GM04503 (cell line): ENCODE measurements at places on chromosomes 12 and 14.
A peak's percentile ranks its signal among the peaks of the same experiment; 100 is the strongest.

GRCh38 chr12:115118177-115118724 lies 434.3 kb upstream of the TBX3 start:
- no peak for DNase-seq

DNA sequence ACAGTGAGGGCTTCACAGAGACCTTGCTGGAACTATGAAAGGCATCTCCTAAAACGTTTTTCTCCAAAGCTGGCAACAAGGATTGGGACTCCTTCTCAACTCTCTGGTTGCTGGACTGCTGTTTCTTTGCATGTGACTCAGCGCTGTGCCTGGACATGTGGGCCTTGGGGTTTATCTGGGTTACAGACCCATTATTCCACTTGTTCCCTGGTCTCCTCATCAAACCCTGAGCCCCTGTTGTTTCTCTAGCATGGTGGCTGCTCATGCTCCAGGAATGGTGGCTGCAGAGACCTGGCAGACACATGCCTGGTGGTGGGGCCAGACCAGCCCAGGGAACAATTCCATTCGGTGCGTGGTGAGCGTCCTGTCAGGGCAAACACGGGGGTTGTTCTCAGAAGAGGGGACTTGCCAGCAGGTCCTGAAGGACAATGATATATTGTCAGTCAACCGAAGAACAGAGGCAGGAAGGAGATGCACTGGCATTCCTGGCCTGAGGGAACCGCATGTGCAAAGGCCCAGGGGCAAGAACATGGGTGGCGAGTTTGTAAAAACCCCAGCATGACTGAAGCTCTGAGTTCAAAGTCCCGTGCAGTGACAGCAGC lies 320.1 kb upstream of the RTL1 start:
- DNase-seq, result no peak

DNA sequence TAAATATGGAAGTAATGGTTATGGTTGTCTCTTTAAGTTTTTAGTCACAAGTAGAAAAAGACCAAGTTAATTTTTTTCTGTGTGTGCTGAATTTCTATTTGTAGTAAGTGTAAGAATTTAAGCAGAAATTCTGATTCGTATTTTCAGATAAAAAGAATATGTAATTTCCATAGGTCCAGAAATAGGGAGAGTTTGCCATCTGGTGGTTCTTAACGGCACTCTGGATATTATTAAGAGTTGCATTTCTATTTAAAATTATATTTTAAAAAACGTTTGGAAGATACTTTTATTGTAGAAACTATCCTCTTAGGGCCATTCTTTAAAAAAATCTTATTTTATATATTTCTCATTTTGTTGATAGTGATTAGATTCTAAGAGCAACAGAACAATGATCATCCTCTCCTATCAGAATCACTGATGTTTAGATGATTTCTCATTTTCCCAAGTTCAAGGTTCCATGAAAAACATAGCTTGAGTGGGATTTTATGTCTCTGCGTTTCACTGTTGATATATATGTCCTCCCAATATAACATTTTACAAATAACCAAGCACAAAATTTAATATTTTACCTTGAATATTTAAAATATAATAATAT lies 88.3 kb downstream of the LRRK2 start:
- no peak for DNase-seq

DNA sequence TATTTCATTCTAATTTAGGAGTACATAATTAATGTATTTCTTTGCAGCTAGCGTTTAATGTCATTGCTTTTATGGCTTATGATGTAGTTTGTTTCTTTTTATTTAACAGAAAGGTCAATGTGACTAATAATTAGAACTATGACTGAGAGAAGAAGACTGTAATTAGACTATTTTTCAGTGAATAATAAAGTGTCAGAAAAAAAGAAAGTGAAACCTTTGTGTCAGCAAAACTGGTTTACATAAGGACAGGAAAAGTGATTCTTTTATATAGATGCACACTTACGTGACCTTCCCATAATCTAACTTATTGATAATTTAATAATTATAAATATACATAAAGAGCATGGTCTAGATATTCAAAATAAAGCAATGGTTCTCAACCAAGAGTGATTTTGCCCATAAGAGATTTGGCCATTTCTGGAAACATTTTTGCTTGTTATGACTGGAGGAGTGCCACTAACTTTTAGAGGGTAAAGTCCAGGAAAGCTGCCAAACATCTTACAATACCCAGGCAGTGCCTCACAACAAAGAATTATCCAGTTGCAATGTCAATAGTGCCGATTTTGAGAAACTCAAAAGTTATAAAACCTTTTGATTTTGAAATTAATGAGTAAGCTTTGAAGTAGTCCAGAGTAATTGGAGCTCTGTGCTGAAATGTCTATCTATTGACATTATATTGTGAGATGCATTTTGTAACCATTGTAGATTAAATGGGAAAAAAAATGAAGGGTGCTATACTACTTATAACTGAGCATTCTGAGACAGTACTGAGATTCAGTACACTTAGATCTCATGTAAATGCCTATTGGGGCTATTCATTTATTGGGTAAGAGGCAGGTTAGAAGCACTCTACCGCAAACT lies 227.1 kb downstream of the C12orf50 start:
- DNase-seq, result no peak

DNA sequence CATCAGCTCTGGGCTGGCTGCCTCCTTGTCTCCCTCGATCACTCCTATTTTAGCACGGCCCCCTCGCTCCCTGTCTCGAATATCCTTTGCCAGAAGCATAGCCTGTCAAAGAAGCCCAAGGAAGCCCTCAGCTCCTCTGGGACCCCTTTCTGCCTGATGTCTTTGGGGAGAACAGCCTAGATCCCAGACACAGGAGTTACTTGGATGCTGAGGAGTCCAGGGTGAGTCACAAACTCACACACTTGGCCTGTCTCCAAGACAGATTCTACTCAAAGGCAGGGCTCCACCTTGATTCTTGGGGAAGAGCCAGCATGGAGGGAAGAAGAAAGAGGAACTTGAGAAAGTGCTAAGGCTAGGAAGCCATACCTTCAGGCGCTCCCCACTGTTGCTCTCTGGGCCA lies 8.1 kb downstream of the AVIL start:
- DNase-seq, result no peak

GRCh38 chr12:39505023-39505422 lies 62.1 kb upstream of the KIF21A start:
- no peak for DNase-seq

- DNase-seq, result no peak
These were observed 8.2 kb downstream of the TESC start for GRCh38 chr12:117090816-117091711.

- no peak for DNase-seq
These were observed 143.0 kb upstream of the CPNE8 start for GRCh38 chr12:39048395-39048794.

GRCh38 chr14:79483477-79484388 lies 727.6 kb downstream of the DIO2 start:
- DNase-seq, result no peak

GRCh38 chr14:69073915-69074314 lies 79.0 kb downstream of the DCAF5 start:
- DNase-seq, result no peak

- DNase-seq, result no peak
These were observed 34.6 kb downstream of the MTHFD1 start for GRCh38 chr14:64422756-64423155.

DNA sequence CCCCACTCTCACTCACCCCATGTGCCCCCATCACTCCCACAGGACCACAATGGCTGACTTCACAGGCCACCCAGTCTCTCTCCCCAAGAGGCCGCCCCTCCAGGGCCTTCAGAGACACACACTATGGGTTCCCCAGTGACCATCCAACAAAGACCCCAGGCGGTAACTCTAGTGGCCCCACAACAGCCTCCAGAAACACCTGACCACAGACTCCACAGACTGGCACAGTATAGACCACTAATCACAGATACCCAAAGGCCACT lies 3.0 kb downstream of the ZNF605 start:
- no peak for DNase-seq

GRCh38 chr14:51457843-51458562 lies 193.7 kb upstream of the FRMD6 start:
- no peak for DNase-seq

DNA sequence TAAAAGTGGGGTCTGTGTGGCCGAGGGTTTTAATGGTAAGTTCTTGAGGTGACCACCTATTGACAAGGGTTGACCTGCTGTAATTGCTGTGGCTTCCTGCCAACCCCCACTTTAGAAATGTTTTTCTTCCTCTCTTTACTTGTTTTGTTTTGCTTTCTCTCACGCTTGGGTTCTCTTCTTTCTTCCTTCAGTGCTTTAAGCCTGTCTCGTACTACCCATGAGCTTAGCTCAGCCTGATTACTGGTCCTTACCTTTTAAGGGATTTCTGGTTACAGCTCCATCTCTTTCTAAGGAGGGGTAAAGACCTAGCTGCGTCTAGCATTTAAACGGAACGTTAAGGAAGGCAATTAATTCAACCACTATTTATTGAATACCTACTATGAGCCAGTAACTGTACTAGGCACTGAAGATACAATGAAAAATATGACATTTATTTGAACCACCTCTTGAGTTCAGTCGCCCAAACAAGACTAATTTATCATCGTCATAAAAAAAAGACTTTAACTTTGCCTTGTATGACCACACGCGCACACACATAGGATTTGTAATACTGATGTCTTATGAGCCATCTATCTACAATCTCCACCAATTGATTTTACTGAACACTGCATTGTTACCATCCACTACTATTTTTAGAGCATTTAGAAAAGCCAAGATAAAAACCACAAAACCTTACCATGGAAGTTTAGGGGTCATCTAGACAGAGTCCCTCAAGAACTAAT lies 888 bp upstream of the PPP1R12A start:
- DNase-seq, result no peak

- no peak for DNase-seq
These were observed 234.8 kb downstream of the ZFP36L1 start for GRCh38 chr14:68558096-68558495.

DNA sequence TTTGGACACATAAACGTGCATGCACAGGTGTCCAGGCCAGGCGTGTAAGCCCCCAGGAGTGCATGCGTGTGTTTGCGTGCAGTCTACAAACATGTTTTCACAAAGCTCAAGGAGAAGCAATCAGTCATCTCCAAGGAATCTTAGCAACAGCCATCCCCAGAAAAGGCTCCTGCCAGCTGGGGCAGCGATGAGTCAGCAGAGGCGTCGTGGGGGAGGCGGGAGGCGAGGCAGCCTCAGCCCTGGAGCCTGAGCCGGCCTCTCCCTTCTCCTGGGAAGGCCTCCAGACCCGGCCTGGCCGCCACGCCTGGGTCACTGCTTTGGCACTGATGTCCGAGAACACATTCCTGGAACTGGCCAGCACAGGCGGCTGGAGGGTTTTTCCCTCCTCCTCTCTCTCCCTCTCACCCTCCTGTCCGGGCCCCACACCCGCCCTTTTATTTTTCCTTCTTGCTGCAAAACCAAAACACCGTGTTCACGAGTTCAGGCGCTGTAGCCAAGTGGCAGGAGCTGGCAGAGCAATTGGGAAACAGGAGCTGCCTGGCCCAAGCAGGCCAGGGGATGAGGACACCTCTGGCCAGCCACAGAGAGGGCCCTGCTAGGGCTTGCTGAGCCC lies 92.7 kb downstream of the LRRC74A start:
- peak; percentile 97 for DNase-seq

DNA sequence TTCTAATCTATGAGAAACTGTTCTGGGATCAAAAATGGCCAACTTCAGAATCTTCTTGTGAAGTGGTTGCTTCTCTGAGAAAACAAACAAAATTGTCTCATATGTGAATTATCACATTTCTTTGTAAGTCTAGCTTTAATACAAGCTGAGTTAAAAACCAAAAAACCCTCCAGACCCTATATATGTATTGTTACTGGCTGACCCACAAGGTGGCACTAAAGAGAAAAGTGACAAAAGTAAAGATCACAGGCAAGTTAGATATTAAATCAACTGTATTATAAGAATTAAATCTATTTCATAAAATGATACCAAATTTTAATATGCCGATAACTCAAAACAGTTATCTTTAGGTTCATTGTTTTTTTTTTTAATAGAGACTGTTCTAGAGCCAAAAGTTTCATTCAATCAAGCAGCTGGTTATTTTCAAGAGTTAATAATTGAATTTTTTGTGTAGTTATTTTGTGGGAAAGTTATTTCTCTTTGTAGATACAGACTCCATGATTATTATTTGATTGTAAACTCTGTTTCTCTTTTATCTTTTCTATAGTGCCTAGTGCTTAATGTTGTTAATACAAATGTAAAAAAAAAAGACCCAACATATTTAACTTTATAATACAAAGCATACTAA lies 7.5 kb upstream of the TRHDE start:
- no peak for DNase-seq

- DNase-seq, result no peak
These were observed 9.4 kb downstream of the GCH1 start for GRCh38 chr14:54893151-54893760.

GRCh38 chr14:64540208-64541202 lies at the start of gene HSPA2:
TSS of gene HSPA2 (plus strand) at chr14:64540741. CDS start at chr14:64540850, 109 bp downstream.
- DNase-seq, result peak; percentile 96

- DNase-seq, result no peak
These were observed 96.7 kb upstream of the PPP4R3A start for GRCh38 chr14:91606851-91607250.

DNA sequence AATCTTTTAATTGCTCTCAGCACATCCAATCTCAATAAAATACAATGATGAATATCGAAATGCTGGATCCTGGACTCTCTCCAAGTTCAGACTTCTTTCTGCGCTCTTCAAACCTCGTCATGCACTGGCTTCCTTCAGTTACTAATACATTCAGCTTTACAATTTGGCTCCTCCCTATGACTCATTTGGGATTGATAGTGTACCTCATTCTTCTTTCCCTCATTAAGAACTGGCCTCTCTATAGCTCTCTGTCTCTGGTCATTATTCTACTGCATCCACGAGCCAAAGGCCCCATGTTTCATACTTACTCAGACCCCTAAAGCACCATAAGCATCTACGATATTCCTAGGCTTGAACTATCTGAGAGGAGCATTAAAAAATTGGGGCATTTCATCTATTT lies 4.9 kb downstream of the TSPAN8 start:
- no peak for DNase-seq

DNA sequence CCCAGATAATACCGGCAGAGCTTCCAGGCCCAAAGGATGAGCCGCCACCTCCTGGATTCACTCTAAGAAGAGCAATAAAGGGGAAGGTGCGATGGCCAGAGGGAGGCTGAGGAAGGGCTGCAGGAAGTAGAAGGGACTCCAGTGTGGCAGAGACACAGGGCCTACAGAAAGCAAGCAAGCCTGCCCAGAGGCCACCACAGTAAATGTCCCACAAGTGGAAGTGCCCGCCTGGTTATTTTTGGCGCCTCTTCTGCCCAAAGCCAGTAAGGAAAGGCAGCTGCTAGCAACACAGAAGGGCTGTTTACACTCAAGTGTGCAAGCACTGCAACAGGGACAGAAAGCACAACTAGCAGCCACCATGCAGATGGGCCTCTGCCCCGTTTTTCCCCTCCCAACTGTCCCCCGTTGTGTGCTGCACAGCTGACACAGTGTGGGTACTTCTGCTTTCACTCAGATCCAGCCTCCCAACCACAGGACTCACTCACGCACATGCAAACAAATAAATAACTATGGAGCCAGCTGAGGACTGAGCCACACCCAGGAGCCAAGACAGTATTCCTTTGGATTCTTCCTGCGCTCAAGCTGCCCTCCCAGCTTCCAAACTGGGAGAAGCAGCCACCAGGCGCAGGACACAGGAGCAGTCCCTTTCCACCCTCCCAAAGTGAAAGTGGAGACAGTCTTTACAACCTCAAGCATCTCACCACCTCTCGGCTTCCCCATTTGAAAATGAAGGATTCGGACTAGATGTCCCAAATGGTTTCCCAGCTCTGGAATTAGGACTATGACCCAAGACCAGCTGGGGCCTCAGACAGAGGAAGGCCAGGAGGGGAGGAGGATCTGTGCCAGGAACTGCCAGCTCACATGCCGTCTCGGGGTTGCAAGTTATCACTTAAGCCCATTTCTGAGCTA lies 40.0 kb upstream of the PNMA1 start:
- no peak for DNase-seq
